ENCODE measurements at places on chromosomes 4 and X.

DNA sequence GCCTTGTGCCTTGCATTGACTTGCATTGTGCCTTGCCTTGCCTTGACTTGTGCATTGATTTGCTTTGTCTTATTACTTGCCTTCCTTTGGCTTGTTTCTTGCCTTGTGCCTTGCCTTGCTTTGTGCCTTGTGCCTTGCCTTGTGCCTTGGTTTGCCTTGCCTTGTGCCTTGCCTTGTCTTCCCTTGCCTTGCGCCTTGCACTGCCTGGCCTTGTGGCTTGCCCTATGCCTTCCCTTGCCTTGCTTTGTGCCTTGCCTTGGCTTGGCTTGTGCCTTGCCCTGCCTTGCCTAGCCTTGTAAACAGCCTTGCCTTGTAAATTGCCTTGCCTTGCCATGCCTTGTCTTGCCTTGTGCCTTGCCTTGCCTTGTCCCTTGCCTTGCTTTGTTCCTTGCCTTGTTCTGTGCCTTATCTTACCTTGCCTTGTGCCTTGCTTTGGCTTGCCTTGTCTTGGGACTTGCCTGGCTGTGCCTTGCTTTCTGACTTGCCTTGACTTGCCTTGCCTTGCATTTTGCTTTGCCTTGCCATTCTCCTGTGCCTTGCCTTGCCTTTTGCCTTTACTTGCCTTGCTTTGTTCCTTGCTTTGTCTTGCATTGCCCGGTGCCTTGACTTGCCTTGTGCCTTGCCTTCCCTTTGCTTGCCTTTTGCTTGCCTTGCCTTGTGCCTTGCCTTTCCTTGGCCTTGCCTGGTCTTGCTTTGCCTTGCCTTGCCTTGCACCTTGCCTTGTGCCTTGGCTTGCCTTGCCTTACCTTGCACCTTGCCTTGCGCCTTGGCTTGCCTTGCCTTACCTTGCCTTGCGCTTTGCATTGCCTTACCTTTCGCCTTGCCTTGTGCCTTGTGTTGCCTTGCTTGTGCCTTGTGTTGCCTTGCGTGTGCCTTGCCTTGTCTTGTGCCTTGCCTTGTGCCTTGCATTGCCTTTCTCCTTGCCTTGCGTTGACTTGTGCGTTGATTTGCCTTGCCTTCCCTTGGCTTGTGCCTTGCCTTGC lies 97.5 kb downstream of the TAB3 start:
- DNase-seq, result no peak

- no peak for DNase-seq
Observed at GRCh38 chr4:138275216-138275615, 33.1 kb upstream of the SLC7A11 start.

GRCh38 chrX:47568656-47569295 lies 7.8 kb downstream of the ARAF start:
- DNase-seq, result no peak

DNA sequence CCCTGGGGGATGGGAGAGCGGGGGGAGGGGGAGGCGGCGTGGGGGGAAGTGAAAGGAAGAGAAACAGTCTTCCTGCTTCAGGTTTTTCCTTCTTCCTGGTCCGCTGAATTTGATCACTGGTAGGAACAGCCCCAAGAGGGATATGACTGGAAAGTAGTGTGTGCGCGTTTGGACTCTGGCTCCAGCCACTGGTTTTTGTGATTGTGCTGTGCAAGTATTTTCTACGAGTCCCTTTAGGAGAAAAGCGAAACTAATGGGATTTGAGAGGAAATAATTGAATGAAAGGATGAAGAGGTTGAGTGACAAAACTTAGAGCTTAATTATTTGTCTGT lies 836 bp downstream of the PRRG1 start:
- DNase-seq, result no peak

DNA sequence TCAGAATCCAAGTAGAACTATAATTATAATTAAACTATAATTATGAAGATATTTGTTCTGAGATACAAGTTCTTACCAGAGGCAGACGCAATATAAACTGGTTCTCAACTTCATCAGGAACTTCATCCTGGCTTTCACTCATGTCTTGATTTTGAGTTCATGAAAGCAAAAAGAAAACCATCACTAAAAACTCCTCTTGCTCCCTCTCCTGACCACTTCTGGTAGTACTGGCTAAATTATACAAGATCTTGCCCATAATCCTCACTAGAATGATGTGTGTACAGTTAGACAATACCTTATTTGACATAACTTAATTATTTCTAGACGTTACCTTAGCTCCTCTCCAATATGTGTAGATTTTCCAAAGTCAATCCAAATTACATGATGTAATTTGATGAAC lies 3.7 kb downstream of the TAF7L start:
- DNase-seq, result no peak

GRCh38 chrX:12892716-12893115 lies 13.7 kb upstream of the TLR8 start:
- DNase-seq, result no peak

- no peak for DNase-seq
Observed at GRCh38 chr4:187065396-187065795, 341.7 kb upstream of the FAT1 start.

- DNase-seq, result peak; percentile 94
Observed at GRCh38 chrX:49269010-49269766, 405 bp upstream of the PPP1R3F start.

DNA sequence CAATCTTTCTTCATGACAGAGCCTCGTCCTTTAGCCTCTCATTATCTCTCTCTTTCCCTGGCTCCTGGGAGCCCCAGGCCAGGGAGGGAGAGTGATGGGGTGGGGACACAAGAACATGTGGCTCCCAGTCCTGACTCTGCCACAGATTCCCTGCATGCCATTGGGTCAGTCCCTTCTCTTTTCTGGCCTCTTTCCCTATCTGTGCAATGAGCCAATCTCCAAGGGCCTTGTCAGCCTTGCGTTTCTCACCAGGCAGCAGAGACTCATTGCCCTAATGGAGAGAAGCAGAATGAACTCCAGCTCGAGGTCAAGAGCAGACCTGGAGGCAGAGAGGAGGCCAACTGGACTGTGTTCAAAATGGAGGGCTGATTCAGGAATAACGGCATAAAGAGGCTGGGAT lies 38.4 kb upstream of the PJA1 start:
- no peak for DNase-seq

DNA sequence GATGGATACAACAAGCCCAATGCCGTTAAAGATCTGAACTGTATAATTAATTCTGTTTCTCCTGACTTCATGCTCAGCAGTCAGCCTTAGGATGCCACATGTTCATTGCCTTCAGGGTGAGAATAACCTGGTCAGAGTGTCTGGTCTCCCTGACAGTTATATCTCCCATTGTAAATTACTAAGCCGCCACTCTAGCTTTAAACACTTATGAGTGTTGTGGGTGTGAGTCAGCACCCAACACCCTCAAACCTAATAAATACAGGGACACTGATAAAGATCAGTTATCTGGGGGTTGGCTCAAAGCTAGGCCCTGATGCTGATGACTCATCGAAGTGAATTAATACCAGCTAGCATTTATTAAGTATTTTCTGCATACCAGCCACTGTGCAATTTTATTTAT lies 64.9 kb upstream of the DYNLT3 start:
- DNase-seq, result no peak

GRCh38 chr4:663046-663437 lies 11.0 kb downstream of the ATP5ME start:
- DNase-seq, result no peak

DNA sequence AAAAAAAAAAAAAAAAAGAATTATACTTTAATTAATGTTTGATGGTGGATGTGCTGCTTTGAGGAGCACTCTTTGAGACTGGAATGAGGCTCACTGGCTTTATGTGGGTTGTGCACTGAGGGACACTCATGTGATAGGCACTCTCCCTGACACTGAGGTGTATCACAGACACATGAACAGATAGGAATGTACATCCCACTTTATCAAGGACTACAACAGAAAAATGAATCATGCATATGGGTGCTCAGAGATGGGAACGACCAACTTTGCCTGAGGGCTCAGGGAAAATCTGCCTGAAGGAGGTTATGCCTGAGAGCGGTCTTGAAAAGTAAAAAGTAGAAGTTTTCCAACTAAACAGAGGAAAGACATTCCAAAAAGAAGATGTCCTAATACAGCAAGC lies 97.7 kb upstream of the RBPJ start:
- DNase-seq, result no peak

DNA sequence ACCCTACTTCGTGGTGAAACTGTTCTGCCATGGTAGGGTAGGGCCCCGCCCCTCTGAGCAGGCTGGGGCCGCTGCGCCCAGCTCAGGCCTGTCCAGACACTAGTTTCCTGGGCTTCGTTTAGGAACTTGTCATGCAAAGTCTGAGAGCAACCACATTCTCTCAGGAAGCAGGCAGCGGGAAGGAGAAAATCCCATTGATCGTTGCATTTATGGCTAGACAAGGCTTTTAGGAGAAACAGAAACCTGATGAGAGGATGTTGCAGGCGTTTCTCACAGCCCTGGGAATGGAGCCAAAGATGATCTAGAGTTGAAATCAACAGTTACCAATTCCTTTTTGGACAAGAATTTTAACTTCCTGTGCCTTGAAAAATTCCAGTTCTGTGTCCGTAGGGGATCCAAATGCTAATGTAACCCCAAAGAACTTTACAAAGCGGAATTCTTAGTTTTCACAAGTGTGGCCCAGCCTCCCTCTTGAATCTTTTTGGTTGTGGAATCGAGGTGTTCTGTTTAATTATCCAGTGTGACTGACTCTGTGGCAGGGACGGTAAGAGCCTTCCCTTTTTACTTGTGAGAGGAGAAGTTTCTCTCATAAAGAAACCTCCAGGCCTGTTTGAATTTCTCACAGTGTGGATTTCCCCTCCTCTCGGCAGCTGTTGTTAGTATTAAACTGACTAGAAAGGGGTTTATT lies 4.5 kb upstream of the CXCL9 start:
- no peak for DNase-seq

DNA sequence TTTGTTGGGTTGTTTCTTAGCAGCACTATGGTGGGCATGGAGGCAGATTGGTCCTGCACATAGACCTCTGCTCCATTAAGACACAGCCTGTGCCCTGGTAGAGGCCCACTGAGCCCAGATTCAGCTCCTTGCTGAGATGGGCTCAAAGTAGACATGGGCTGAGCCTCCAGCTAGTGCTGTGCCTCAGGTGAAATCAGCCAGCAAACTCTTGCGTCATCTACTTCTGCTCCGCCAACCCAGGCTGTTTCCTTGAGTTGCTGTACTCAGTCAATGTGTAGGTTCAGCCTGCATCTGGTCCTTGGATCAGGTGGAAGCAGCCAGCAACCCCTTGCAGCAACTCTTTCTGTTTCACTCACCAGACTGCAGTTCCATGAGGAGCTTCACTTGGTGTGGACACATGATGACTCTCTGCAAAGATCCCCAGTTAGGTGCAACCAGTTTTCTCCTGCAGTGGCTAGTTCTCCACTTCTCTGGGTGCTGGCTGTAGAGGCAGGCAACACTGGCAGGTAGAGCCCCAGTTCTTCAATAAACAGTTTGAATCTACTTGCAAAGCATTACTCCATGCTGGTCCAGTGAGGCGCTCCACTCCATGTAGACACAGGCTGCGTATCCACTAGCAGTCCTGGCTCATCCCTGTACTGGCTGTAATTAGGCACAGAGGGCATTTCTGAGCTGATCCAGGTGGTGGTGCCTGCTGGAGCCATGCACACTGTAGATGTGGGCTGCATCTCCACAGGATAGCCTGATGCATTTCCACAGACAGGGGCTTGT lies 199.0 kb upstream of the MAMLD1 start:
- DNase-seq, result no peak

DNA sequence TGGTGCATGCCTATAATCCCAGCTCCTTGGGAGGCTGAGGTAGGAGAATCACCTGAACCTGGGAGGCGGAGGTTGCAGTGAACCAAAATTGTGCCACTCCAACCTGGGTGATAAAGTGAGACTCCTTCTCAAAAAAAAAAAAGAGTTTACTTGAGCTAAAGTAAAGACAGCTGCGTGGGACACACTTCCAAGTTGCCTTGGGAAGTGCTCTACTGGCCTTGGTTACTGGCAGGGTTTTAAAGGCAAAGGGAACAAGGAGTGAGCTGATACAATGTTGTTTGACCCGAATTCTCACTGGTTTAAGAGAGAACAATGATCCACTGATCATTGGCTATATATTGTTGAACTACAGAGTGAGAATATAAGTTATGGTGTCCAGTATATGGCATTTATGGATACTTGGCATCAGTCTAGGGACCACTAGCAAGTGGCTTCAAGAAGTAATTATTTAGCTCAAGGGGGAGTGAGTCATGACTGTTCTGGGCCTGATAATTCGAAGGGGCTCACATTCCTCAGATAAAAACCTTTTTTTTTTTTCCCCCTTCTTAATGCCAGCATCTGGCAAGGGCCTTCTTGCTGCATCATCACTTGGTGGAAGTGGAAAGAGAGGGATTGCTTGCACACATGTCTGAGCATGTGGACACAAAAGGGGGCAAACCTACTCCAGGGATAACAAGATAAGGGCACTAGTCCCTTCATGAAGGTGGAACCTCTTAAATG lies 32.3 kb downstream of the GRK4 start:
- DNase-seq, result no peak

- no peak for DNase-seq
Observed at GRCh38 chrX:146278381-146278780, 460.8 kb downstream of the SLITRK2 start.

DNA sequence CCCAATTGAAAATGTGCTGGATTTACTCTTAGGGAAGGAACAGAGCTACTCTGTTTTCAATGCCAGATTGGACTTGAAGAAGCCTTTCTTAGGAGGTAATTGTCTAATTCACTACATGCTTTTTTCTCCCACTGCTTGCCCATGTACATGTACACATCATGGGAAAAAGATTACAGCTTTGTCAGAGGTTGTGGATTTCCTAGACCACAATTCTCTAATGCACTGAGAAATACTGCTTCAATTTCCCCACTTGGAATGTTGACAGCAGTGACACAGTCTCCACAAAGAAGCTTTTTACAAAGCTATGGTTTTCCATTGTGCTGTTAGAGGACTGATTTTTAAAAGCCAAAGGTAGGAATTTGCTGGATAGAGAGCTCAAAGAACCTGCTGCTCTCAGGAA lies 19.5 kb downstream of the ZAR1 start:
- no peak for DNase-seq

GRCh38 chrX:39749135-39749534 lies 348.6 kb downstream of the BCOR start:
- no peak for DNase-seq

GRCh38 chr4:60117726-60118323 lies 1082.3 kb upstream of the ADGRL3 start:
- no peak for DNase-seq

DNA sequence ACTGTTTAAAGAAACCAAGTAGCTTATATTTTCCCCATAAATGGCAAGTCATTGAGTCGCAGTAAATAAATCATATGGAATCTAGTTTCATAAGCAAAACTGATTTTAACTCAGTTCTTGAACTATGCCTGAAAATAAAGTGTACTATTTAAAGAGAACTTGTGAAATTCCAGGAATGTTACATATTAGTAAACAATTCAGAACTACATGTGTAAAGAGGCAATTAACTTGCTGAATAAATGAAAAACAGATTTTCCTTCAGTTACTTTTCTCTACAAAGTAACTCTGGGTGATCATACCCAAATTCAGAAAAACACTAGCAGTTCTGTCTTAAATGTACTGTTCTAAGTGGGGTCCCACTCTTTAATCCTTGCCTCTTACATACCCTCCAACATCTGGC lies 236.1 kb upstream of the EDNRA start:
- DNase-seq, result no peak

DNA sequence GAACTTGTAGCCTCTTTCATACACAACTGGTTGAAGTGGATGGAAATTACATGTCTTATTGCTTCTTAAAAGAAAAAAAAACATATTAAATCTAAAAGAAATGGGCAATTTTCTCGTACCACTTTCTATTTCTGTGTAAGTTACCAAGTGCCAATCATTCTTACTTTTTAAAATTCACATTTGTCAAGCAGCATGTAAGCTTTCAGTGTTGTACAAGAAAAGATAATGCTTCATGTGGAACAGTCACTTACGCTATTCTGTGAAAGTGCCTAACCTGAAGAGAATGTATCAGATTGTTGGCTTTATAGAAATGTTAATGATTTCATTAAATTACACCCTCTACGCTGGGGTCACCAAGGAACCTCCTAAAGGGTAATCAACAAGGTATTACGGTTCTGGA lies 4.4 kb upstream of the DCTD start:
- no peak for DNase-seq
